AG08395 (cell line): ENCODE measurements at places on chromosomes 2 and 18.

DNA sequence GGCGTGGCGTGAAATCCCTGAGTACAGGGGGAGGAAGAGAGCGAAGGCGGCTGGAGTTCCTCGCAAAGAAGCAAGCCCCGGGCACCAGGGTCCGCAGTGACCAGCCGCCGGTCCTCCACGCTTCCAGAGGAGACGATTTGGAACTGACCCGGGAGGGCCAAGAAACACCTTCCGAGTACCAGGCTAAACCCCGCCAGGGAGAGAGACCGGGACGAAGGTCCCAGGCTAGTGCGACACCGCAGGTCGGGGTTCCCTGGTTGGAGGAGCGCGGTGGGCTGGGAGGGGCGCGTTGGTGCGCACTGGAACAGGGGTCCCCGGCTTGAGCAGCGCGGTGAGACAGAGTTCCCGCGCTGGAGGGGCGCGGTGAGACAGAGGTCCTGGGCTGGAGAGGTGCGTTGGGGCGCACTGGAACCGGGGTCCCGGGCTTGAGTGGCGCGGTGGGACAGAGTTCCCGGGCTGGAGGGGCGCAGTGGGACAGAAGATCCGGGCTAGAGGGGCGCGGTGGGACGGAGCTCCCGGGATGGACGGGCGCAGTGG is 901 bp downstream of the WDFY1 start:
- no peak for DNase-seq

DNA sequence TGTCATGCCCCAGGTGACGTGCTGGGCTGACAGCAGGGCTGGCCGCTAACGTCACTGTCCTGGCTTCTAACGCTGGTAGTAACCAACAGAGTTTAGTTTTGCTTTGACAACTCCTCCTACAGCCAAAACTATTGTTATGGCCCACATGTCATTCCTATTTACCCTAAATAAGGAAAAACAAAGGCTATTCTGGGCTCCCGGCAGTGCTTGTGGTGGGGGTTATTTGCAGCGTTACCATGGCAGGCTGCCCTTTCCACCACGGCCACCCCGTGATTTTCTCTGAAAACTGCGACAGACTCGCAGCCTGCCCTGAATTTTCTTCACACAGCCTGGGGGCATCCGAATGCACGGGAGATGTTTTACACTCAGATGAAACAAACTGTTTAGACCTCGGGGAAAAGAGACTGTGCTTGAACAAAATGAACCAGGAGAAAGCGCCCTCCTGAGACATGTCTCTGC is 115.2 kb downstream of the FAM210A start:
- DNase-seq = peak; percentile 64

- DNase-seq = peak; percentile 46
Observed at GRCh38 chr2:222708274-222708710, 36.8 kb downstream of the MOGAT1 start.

- no peak for DNase-seq
Observed at GRCh38 chr18:10297086-10297485, 157.3 kb upstream of the APCDD1 start.

GRCh38 chr18:7757175-7757574 is 190.1 kb downstream of the PTPRM start:
- no peak for DNase-seq

GRCh38 chr18:55054021-55054990 is 95.0 kb upstream of the CCDC68 start:
- DNase-seq = peak; percentile 58

DNA sequence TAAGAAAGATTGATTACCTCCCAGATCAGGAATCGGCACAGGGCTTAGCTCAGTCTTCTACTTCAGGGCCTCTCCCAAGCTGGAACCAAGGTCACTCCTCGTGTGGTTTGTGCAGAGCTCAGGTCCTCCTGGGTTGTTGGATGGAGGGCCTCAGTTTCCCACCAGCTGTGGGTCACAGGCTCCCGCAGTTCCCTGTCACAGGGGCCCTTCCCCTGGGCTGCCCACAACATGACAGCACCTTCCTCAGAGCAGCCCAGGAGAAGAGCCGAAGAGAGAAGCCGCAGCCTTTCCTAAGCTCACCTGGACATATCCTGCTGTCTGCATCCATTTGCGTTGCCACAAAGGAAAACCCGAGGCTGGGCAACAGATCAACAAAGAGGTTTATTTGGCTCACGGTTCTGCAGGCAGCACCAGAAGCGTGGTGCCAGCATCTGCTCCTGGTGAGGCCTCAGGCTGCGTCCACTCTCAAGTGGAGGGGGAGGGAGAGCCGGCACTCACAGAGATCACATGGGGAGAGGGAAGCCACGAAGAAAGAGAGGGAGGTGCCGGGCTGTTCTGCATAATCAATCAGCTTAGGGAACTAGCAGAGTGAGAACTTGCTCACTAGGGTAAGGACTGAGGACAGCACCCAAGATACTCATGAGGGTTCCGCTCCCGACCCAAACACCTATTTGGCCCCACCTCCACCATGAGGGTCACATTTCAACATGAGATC is 13.0 kb upstream of the ALLC start:
- DNase-seq = no peak

DNA sequence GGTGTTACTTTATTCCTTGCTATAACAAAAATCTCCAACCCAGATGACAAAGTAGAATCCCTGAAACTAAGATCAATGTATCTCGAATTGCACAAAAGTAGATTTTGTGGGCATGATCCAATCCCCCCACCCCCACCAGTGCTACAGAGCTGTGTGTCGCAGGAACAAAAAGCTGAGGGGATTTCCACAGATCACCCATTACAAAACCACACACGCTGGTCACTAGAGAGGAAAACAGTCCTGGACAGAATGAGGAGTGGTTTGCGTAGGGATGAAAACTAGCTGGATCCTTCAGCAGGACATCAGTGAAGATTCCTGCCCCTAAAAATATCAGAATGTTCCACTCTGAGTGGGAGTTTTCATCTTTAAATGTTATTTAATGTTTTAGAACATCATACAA is 165.3 kb upstream of the STK17B start:
- DNase-seq = no peak

GRCh38 chr2:160652236-160652635 is 158.6 kb upstream of the RBMS1 start:
- DNase-seq = peak; percentile 12

- no peak for DNase-seq
Observed at GRCh38 chr2:1979569-1979968, 235.3 kb upstream of the PXDN start.

GRCh38 chr2:30688956-30689401 is 118.3 kb downstream of the CAPN13 start:
- no peak for DNase-seq

GRCh38 chr2:238801791-238802190 is 46.1 kb upstream of the TWIST2 start:
- no peak for DNase-seq

DNA sequence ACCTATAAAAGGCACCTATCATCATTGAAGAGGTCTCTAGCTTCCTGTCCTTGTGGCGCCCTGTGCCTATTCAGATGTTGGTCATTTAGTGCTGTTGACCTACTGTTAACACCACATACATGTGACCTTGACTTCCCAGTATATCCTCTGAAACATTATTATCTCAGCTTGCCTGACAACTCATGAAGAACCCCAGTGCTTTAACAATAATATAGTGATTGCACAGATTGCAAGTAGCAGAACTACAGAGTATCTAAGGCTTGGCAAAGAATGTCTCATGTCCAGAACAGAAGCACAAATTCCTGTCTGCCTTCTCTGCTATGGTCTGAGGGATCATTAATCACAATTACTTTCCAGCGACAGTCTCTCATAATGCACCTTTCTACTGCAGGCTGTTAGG is 165.3 kb downstream of the LCLAT1 start:
- DNase-seq = no peak

- DNase-seq = no peak
Observed at GRCh38 chr2:55595536-55595935, 21.9 kb downstream of the PPP4R3B start.

- no peak for DNase-seq
Observed at GRCh38 chr2:20603791-20604190, 47.1 kb downstream of the HS1BP3 start.

DNA sequence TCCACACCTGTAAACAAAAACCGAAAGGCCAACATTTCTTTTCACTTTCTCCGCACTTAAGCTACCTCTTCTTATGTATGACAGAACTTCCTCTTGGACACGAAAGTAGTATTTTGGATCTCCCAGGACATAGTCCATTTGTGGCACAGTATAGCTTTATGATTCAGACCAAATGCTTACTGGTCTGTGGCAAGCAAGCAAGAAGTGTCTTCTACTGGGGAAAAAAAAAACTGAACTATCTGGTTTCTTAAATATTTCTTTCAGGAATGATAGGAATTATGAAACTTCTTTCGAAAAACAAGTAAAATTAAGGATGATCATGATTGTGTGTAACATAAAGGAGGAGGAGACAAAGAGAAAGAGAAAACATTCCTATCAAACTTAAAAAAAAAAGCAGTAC is 33.6 kb downstream of the SRBD1 start:
- DNase-seq = peak; percentile 7

DNA sequence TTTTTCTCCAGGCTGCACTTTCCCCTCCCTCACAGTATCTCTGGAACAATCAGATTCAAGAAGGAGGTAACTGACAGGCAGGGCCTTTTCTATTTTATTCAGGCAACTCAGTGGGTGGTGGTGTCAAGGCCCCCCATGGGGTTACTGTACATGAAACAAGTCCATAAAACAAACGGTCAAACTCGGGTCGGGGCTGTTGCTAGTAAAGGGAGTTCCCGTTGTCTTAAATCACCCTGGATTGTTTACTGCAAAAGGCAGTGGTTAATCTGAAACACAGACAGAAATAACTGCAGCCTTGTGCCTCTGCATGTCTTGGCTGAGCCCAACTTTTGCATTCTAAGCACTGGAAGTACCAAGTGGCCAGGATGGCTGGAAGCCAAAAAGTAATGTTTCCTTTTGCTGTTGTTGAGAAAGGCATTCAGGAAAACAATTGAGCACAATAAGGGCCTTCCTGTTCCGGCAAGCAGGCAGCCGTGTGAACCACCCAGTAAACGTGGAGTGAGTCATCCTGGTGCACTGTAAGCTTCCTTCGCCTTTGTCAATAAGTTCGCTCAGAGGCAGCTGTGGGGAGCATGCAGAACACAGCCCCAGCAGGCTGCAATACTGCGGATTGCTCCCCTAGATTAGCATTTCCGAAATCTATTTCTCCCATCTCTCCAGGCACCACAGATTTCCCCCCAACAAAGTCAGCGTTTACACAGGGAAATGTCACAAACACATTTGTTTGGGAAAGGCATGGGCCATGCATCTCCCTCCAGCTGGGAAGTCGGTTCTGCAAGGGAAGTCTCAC is 149.6 kb downstream of the IRS1 start:
- DNase-seq = peak; percentile 84

GRCh38 chr18:50334546-50335152 is 40.2 kb upstream of the SKA1 start:
- no peak for DNase-seq

DNA sequence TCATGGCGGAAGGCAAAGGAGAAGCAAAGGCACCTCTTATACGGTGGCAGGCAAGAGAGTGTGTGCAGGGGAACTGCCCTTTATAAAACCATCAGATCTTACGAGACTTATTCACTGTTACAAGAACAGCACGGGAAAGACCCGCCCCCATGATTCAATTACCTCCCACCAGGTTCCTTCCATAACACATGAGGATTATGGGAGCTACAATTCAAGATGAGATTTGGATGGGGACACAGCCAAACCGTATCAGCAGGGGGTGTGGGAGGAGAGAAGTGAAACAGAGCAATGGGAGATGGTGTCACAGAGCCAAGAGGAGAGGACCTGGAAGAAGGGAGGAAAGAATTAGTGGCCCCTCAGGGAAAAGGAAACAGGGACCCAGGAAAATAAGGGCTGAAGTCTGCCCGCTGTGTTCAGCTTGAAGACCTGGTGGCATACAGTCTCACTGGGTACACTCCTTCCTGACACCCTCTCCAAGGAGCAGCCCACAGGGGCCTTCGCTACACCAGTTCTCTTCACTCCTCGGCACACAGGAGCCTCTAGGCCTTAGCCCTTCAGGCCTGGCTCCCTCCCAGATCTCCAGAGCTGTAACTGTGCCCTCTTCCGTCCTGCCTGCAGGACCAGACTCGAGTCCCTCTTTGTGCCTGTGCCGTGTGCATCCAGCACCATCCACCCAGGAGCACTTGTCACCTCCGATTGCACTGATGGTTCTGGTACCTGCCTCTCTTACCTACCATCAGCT is 262.1 kb downstream of the EIPR1 start:
- no peak for DNase-seq

- no peak for DNase-seq
Observed at GRCh38 chr2:236676136-236676873, 106.7 kb downstream of the ACKR3 start.
